ENCODE measurements at places on chromosomes 12 and 14. TPM values are rescaled to one million over a fixed set of nuclear protein-coding genes. Genes with fewer than 3 reads are reported as not detected.
A peak's percentile ranks its signal among the peaks of the same experiment; 100 is the strongest.

TSHR gene
- not detected for total RNA-seq

PKP2 gene
- total RNA-seq = 88.0 TPM

DNA sequence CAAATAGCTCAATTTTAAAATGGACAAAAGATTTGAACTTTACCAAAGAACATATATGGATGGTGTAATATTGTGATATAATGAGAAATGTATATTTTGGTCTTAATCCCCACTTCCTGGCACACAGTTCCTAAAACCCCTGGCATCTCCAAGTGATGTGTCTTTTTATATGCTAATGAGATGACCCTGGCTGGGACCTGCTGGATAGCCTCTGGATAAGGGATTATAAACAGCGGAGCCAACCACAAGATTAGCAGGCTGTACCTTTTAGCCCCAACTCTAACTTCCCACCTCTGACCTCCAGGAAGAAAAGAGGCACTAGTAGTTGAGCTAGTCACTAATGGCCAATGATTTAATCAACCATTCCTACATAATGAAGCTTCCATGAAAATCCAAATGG is 130.0 kb downstream of the DPF3 start:
- no peak for DNase-seq

GRCh38 chr12:958588-959123 is 9.2 kb upstream of the RAD52 start:
- DNase-seq = no peak

DNA sequence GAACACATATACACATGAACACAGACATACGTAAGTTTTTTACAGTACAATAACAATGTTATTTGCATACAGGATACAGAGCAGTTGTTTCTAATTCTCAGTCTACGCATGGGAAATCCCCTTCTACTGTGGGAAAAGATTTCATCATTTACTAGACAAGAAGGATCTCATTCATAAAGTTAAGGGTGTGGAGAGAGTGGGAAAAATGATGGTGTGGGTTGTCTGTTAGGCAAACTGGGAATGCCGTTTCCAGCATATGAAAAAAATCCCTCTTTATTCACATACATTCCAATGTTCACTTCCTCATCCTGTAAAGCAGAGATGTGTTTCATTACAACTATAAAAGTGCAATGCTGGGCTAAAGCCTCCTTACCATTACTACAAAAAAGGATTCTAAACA is 120.9 kb downstream of the SINHCAF start:
- peak; percentile 74 for DNase-seq

Measured in MCF 10A (cell line).